Spleen (tissue), 13 donors: ENCODE measurements at places on chromosomes 16 and 17. TPM values are rescaled to one million over a fixed set of nuclear protein-coding genes. Genes with fewer than 3 reads are reported as not detected.
A peak's percentile ranks its signal among the peaks of the same experiment; 100 is the strongest.

- no peaks in the 10 kb centered on the region for H3K4me1 ChIP-seq
- H3K36me3 ChIP-seq = no peaks in the 10 kb centered on the region
- no peak overlapping the region for H3K27ac ChIP-seq
Measured at GRCh38 chr16:10100829-10101228, 81.4 kb downstream of the GRIN2A start.

DNA sequence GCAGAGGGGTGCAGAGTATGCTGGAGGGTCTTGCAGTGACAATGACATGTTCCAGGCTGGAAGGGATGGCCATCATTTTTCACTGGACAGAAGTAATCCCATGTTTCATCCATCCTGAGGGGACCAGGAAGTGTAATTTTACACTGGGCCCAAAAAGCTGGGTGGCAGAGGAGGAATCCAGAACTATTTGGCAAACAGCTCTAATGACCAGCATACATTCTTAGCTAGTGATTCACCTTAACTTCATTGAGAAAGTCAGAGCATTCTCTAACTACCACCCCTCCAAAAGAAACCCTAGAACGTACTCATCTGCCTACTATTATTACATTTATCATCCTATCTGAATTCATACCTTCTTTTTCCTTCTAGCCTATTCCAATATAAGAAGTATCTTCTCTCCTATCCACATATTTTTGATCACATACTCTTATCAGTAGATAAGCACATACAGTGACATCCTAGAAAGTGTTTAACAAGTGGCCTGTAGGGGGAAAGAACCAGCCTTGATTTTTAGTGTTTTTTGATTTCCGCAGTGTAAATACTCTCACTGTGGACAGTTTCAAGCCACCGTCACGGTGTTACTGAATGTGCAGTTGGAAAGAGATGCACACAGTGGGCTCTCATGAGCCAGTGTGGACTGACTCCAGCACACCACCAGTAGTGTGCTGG, 118.1 kb downstream of the FTO start:
- no peaks in the 10 kb centered on the region for H3K27me3 ChIP-seq
- no peak overlapping the region for H3K27ac ChIP-seq
- no peak overlapping the region for H3K4me3 ChIP-seq
- no peaks in the 10 kb centered on the region for H3K4me1 ChIP-seq

DNA sequence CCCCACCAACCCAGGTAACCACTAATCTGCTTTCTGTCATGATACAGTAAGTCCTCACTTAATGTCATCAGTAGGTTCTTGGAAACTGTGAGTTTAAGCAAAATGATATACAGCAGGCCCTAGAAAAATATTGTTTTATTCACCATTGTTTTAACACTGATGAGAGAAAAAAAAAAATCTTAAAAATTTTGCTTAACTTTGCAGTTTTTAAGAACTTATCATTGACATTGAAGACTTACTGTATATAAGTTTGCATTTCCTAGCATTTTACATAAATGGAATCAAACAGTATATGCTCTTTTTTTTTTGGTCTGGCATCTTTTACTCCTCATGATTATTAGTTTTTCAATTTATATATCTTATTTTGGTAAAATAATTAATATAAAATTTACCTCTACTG, 19.5 kb upstream of the CLTC start:
- no peak overlapping the region for H3K4me3 ChIP-seq
- DNase-seq = no peak
- H3K27me3 ChIP-seq = no peaks in the 10 kb centered on the region
- H3K27ac ChIP-seq = no peak overlapping the region
- peaks cover 57% of the 10 kb centered on the region for H3K36me3 ChIP-seq
- H3K4me1 ChIP-seq = no peaks in the 10 kb centered on the region

DNA sequence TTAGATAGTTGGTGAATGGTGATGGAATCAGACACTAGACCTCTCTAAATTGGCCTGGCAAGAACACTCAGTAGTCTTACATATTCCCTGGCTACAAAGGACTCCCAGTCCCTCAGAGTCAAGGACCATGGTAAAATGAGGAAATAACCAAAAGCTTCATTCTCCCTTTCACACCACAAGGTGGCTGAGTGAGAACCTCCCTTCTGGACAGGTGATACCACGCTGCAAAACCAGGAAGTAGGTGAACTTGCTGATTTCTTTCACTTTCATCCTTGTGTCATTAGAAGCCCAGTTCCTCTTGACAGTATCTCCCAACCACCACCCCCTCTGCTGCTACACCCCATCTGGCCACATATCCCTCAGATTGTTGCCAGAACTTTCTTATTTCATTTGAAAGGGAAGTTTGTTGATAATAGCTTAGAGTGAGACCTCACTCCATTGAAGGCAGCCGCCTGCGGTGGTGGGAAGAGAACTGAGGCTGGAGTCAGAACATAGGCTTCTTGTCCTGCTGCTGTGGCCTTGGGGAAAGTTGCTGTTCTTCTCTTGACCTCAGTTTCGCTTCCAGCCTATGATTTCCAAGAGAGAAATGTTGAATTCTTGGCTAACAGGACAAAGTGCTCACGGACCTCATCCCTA, 290.6 kb upstream of the CCL2 start:
- H3K4me3 ChIP-seq = peak overlapping the region; percentile 11
- no peaks in the 10 kb centered on the region for H3K27me3 ChIP-seq
- H3K36me3 ChIP-seq = no peaks in the 10 kb centered on the region
- peaks cover 7% of the 10 kb centered on the region for H3K4me1 ChIP-seq
- DNase-seq = no peak

DNA sequence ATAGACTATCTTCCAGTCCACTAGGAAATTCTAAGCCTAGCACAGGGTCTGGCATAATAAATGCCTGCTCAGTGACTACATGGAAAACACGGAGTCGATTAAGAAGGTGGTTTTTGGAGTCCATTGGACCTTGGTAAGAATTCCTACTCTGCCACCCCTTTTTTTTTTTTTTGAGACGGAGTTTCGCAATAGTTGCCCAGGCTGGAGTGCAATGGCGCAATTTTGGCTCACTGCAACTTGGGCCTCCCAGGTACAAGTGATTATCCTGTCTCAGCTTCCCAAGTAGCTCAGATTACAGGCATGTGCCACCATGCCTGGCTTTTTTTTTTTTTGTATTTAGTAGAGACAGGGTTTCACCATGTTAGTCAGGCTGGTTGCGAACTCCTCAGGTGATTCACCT, 123.2 kb downstream of the HS3ST2 start:
- peaks cover 13% of the 10 kb centered on the region for H3K4me1 ChIP-seq
- no peak overlapping the region for H3K27ac ChIP-seq
- no peak overlapping the region for H3K4me3 ChIP-seq
- H3K27me3 ChIP-seq = no peaks in the 10 kb centered on the region

DNA sequence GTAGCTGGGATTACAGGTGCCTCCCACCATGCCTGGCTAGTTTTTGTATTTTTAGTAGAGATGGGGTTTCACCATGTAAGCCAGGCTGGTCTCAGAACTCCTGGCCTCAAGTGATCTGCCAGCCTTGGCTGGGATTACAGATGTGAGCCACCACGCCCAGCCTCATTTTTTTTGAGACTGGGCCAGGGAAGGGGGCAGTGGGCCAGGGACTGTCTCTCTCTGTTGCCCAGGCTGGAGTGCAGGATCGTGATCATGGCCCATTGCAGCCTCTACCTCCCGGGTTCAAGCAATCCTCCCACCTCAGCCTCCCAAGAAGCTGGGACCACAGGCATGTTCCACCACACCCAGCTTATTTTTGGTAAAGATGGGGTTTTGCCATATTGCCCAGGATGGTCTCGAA, 16.0 kb downstream of the RSL1D1 start:
- H3K4me3 ChIP-seq = no peak overlapping the region
- no peak overlapping the region for H3K27ac ChIP-seq
- DNase-seq = peak; percentile 21
- no peaks in the 10 kb centered on the region for H3K4me1 ChIP-seq
- H3K27me3 ChIP-seq = no peaks in the 10 kb centered on the region
- H3K36me3 ChIP-seq = peaks cover 50% of the 10 kb centered on the region

GRCh38 chr17:56883616-56884015, 30.2 kb downstream of the TRIM25 start:
- no peaks in the 10 kb centered on the region for H3K36me3 ChIP-seq
- no peaks in the 10 kb centered on the region for H3K4me1 ChIP-seq
- no peak overlapping the region for H3K4me3 ChIP-seq
- no peak overlapping the region for H3K27ac ChIP-seq

DNA sequence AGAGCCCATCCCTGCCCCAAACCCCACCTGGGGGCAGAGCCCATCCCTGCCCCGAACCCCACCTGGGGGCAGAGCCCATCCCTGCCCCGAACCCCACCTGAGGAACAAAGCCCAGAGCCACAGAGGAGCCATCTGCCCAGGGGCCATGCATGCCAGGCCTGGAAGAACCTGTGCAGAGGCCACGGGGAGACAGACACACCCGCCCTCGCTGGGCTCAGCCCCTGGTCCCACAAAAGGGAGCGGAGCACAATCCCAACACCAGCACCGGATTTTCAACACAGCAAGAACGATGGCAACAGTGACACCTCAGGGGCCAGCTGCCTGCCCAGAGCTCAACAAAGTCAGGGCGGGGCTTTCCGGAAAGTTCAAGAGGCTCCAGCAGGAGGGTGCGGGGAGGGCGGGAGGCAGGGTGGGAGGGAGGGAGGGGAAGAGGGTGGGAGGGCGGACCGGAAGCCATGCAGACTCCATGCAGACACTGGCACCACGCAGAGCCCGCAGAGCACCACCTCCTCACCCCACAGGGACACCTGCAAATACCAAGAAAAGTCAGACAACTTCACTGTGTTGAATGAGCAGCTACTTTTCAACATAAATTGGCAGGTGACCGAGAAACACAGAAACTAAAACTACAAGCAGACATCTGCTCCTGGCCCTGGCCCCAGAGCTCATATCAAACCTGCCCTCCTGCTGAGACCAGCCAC, 27.9 kb upstream of the C16orf95 start:
- no peak for DNase-seq
- H3K27me3 ChIP-seq = no peaks in the 10 kb centered on the region
- H3K4me3 ChIP-seq = peak overlapping the region; percentile 18
- peaks cover 75% of the 10 kb centered on the region for H3K36me3 ChIP-seq

DNA sequence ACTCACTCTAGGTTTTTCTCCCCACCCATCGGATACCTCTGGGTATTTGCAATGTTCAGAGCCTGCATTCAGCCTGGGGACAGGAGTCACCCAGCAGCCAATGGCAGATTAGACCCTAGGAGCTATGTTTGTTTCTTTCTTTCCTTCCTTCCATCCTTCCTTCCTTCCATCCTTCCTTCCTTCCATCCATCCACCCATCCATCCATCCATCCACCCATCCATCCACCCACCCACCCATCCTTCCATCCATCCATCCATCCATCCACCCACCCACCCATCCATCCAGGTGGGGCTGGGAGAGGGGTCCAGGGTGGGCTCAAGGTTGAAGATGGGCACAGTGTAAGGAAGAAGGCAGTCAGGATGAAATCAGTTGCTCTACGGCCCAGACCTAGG, 39.9 kb downstream of the TIMM22 start:
- no peak overlapping the region for H3K4me3 ChIP-seq
- H3K36me3 ChIP-seq = no peaks in the 10 kb centered on the region
- DNase-seq = no peak
- H3K27me3 ChIP-seq = no peaks in the 10 kb centered on the region
- H3K27ac ChIP-seq = no peak overlapping the region

GRCh38 chr17:28110184-28110583, 67.7 kb downstream of the NLK start:
- H3K27ac ChIP-seq = no peak overlapping the region
- H3K36me3 ChIP-seq = no peaks in the 10 kb centered on the region
- DNase-seq = no peak
- no peak overlapping the region for H3K4me3 ChIP-seq

GRCh38 chr16:82523815-82524214, 103.0 kb upstream of the CDH13 start:
- no peak overlapping the region for H3K4me3 ChIP-seq
- no peak for DNase-seq
- no peaks in the 10 kb centered on the region for H3K4me1 ChIP-seq
- H3K27me3 ChIP-seq = no peaks in the 10 kb centered on the region
- no peak overlapping the region for H3K27ac ChIP-seq

GRCh38 chr16:22816475-22816874, 2.5 kb downstream of the HS3ST2 start:
- no peak overlapping the region for H3K27ac ChIP-seq
- no peak for DNase-seq
- H3K4me3 ChIP-seq = no peak overlapping the region

DNA sequence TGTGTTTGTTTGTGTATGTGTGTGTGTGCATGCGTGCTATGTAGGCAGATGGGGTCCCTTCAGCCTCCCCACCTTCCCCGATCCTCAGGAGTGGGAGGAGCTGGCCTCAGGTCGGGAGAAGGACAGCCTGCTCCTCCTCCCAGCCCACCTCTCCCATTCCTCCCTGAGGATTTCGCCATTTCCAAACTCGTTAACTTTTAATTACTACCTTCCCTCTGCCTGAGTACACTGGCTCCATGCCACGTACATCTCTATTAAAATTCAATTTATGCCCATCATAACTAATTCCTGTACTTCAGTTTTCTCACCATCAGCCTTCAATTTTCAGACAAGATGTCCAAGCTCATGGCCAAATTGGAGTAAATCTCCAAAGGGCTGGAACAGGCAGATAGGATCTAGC, 148.6 kb downstream of the SDK2 start:
- DNase-seq = no peak
- H3K4me3 ChIP-seq = no peak overlapping the region
- H3K27me3 ChIP-seq = no peaks in the 10 kb centered on the region
- H3K4me1 ChIP-seq = peaks cover 5% of the 10 kb centered on the region
- no peak overlapping the region for H3K27ac ChIP-seq
- no peaks in the 10 kb centered on the region for H3K36me3 ChIP-seq

GRCh38 chr16:75794426-75794825, 68.1 kb upstream of the CPHXL start:
- DNase-seq = no peak
- no peaks in the 10 kb centered on the region for H3K27me3 ChIP-seq
- H3K27ac ChIP-seq = no peak overlapping the region
- no peaks in the 10 kb centered on the region for H3K4me1 ChIP-seq
- no peaks in the 10 kb centered on the region for H3K36me3 ChIP-seq

VASN gene
- 20.4 TPM for total RNA-seq

MYL4 gene
- total RNA-seq = 0.55 TPM

MARVELD3 gene
- 0.13 TPM for total RNA-seq

ASPA gene
- total RNA-seq = 4.2 TPM

GNGT2 gene
- 21.9 TPM for total RNA-seq

APOBR gene
- total RNA-seq = 58.4 TPM

CYGB gene
- 12.1 TPM for total RNA-seq

SRCIN1 gene
- 0.32 TPM for total RNA-seq

NACA2 gene
- not detected for total RNA-seq

ADCY9 gene
- total RNA-seq = 14.2 TPM

PIK3R6 gene
- 8.9 TPM for total RNA-seq

SLC12A4 gene
- 59.7 TPM for total RNA-seq
